ENCODE measurements at places on chromosomes 6 and 20.

DNA sequence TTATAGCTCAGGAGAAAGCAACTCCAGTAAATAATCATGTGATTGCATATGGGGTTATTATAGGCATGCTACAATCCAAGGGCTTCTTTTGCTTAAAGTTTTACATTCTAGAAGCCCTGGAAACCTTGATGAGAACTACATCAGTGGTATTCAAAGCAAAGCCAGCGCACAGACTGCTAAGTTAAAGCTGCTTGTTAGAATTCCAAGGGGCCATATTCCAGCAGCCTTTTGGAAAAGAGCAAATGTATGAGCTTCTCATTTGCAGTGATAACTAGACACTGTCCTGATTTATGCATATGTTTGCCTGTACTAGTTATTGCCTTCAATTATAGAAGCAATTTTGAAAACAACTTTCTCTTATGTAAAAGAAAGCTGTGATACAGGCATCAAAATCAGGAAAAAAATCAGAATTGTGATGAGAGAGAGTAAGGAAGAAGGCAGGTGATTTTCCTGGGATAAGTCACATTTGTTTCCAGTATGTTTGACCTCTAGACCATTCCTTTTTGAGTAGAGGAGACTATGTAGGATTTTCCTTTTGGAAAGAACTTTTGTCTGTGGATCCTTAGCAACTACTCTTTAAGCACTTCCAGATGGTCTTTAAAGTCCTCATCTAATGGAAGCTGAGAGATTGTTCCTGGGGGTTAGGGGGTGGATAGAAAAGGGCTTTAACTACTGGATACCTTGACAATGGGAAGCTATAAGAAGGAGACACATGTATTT, 159.2 kb downstream of the PLCB4 start:
- no peak for ATAC-seq

DNA sequence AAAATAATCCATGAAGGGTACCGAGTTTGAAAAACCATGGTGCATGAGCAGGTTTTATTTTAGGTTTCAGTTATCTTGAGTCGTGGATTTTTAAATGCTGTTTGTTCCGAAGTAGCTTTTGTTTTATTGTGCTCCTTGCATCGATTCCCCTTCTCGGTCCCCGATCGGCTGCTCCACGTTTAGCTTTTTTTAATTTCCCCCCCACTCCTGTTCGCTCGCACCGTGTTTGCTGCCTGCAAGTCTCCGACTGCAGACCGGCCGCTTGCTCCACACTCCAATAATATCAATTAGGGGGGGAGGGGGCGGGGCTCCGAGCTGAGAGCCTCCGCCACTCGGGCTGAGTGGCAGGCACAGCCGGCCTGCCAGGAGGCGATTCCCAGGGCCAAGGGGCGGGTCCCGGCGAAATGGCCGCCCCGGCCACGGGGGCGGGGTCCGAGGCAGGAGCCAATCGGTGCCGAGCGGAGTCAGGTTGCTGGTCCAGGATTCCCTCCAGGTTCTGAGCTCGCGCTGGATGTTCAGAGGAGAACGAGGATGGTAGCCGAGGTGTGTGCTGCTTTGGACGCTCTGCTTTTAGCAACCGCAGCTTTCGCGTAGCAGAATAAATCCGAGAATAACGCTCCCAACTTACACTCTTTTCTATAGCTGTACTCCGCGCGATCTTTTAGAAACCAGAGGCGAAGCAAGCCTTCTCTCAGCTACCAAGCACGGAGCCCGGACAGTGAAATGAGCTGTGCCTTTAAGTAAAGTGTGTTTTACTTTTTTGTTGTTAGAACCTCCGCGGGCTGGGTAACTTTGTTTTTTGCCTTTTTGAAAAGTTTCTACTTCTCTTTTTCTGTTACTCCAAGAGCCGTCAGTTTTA, at the start of gene EPHA7:
EPHA7 (minus strand) TSS at position 256 of the 859 bp plus-strand sequence; CDS start at position 38, 218 bp downstream.
- peak; percentile 90 for ATAC-seq

DNA sequence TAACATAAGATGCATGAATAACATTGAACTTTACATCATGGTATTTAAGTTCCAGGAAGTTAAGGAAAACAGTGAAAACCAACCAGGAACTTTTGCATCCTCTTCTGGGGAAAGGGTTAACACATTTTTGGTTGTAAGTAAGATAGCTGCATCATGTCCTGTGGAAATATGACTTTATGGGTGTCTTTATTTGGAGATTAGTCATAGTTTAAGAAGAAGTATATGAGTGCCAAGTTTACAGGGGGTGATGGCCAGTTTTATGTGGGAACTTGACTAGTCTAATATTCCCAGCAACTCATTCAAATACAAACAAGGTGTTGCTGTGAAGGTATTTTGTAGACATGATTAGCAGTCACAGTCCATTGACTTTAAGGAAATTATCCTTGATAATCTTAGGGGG, 78.0 kb downstream of the PDE10A start:
- no peak for ATAC-seq

DNA sequence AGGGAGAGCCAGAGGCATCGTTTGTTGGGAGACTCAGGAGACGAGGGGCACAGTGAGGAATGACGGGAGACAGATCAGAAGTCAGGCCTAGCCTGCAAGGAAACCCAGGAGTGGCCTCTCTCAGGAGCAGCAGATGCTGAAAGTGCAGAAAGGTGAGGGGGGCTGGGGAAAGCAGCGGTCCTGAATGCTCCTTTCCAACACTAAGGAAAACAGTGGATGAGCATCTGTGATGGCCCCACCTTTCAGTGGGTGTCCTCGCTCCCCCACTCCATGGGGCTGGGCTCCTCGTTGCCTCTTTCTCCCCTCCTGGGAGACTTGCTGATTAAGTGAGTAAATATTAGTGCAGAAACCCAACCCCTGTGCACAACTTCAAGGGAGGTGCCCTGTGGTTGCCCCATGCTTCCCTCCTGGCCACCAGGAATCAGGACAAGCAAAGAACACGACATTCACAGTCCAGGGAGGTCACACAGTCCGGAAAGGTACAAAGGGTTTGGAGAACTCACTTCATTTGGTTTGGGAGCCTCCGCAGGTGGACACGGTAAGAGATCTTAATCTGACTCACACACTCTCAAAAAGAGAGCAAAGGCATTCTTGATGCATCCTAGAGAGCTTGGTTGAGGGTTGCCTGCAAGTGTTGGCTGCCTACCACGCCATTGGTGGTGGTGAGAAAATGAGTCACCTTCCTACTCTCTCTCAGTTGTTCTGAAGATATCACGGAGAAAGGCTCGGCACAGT, 9.7 kb upstream of the BPIFB1 start:
- ATAC-seq = no peak

- no peak for ATAC-seq
Observed at GRCh38 chr6:169216830-169217229, 36.8 kb downstream of the THBS2 start.

- ATAC-seq = no peak
Observed at GRCh38 chr6:156182356-156182755, 594.8 kb upstream of the ARID1B start.

DNA sequence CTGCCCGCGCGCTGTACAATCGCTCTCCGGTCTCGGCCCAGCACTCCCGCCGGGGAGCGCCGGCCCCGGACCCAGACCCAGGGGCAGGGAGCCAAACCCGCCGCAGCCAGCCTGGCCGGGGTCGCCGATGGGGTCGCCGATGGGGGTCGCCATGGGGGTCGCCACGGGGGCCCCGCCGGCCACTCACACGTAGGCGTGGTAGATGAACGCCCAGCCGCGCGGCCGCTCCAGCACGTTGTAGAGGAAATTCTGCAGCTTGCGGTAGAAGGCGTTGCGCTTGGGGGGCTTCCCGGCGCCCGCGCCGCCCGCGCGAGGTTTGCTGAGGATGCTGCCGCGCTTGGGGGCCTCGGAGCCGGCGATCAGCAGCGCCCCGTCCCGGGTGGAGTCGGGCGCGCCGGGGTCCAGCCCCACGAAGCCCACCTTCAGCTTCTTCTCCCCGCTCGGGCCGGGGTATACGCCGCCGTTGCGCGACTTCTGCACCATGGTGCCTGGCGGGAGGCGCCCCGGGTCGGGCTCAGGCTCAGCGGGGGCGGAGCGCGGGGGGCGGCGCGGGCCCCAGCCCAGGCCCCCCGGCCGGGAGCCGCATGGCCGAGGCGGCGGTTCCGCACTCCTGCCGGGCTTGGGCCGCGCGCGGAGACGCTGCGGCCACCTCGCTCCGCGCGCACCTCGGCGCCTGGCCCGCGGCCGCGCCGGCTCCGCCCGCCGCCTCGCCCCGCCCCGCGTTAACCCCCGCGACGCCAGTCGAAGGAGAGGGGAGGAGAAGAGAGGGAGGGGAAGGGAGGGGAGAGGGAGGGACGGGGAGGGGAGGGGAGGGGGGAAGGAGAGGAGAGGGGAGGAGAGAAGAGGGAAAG, at the start of gene KCNQ2:
KCNQ2 (minus strand) TSS at position 675 of the 851 bp plus-strand sequence; CDS start at position 483, 192 bp downstream.
- peak; percentile 40 for ATAC-seq
